ENCODE measurements at places on chromosomes 13 and 19. TPM values are rescaled to one million over a fixed set of nuclear protein-coding genes. Genes with fewer than 3 reads are reported as not detected.

Gene C13orf42
- not detected for total RNA-seq

DNA sequence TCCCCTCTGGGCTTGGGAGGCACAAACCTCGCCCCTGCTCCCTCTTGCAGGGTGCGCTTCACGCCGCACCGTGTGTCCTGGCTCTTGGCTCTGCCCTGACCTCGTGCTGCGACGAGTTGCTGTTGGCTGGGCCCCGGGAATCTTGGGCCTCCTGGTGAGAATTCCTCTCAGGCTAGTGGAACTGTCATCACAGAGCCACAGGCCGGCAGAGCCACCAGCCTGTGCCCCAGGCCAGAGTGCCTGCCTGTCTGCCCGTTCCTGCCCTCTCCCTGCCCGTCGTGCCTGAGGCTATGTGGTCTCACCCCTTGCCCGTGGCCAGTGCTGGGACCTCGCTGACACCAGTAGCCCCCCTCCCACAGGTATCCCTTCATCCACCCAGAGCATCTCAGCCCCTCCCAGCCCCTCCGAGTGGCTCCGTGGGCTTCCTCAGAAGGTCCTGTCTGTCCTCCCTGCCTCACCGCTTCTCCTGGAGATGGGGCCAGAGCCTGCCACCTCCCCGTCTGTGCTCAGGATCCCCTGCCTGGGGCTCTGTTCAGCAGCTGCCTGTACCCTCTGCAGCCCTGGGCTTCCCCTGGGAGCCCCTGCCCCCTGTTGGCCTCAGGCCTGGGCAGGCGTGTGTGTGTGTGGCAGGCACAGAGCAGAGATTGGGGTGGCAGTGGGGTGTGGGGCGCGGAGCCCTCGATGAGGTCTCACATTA lies 13.3 kb downstream of the NDUFB7 start:
- DNase-seq, result no peak

- no peak for DNase-seq
Observed at GRCh38 chr13:66830940-66831716, 399.0 kb downstream of the PCDH9 start.

DNA sequence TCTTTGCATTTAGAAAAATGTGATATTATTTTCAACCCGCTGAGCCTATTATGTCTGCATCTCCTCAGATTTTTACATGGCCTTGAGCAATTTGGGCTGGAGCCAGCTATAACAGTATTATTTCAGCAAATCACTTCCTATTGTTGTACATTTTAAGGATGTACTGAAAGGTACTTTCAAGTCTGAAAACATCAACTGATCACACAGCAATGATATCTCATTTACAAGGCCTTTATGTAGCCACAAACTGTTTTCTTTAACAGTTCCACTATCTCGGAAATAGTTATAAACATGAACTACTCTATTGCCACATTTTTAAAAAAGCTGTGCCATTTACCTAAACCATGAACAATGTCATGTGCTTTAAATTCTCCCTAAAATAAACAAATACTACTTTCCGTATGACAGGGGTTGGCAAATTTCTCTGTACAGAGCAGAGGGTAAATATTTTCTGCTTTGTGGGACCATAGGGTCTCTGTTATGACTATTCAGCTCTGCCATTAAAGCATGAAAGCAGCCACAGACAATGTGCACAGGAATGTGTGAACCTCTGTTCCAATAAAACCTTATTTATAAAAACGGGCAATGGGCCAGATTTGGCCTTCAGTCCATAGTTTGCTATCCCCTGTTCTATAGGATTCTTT lies 560.4 kb downstream of the GPC6 start:
- no peak for DNase-seq

Gene CADM4
- 13.4 TPM for total RNA-seq

Gene SLC1A6
- not detected for total RNA-seq

Gene ANKLE1
- total RNA-seq, result 0.38 TPM

DNA sequence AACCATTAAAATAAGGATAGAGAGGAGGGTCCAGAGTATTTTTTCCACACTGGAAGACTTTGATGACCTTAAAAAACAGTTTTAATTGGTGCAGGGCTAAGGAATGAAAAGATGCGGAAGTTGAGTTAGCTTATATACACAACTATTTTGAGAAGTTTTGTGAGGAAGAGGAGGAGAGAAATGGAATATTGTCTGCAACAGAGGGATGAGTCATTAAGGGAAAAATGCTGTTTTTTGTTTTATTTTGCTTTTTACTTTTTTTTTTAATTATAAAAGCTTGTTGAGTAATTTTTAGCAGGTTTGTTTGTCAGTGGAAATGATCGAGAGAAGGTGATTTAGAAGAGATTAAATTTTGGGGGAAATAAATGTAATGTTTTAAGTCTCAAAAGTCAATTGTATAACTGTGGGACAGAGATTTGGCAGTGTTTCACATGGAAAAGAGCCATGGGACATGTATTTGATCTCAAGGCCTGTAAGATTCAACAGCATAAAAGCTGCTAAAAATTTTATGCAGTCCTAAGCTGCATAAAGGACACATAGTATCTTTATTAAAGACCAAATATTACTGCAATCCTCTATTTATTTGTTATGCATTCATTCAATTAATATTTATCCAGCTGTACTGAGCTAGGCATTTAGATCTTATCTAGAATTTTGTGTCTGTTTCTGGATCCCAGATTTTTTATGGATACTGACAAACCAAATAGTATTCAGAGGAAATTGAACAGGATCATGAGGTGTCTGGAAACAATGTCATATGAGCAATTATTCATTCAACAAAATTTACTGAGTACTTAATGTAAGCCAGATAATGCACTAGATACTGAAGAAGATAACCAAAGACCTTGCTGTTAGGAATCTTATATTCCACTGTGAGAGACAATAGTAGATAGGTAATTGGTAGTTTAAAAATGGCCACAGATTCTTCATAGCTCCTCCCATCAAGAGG lies 72.7 kb downstream of the DNAJC15 start:
- no peak for DNase-seq

GRCh38 chr13:33794576-33794975 lies 23.4 kb upstream of the RFC3 start:
- no peak for DNase-seq

- no peak for DNase-seq
Observed at GRCh38 chr13:104949840-104950740, 1585.4 kb downstream of the EFNB2 start.

Gene SIGLEC14
- not detected for total RNA-seq

GRCh38 chr19:41821003-41821735 lies 23.3 kb downstream of the LYPD4 start:
- DNase-seq, result peak; percentile 62

- DNase-seq, result peak; percentile 79
Observed at GRCh38 chr19:49097453-49098288, 12.4 kb downstream of the SNRNP70 start.

GRCh38 chr19:50693064-50693975 lies 26.3 kb downstream of the SHANK1 start:
- DNase-seq, result no peak

GRCh38 chr13:110680852-110681251 lies 25.1 kb downstream of the CARS2 start:
- DNase-seq, result no peak
